ENCODE measurements at places on chromosomes 1 and 21.

- no peak for DNase-seq
These were observed 74.2 kb downstream of the PTPN14 start for GRCh38 chr1:214476986-214477870.

DNA sequence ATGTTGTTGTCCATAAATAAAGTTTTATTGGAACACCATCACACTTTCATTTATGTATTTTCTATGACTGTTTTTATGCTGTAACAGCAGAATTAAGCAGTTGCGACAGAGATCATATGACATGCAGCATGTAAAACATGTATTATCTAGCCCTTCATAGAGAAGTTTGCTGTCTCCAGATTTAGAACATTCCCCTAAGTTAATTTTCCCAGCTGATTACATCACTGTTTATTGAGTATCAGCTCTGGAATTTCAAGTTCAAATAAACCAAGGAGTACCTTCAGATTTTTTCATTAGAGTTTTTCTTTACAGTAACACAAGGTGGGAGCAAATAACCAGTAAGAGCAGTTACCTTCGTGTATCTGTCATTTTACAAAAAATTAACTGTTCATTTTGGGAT, 792.8 kb downstream of the USP25 start:
- DNase-seq, result no peak

DNA sequence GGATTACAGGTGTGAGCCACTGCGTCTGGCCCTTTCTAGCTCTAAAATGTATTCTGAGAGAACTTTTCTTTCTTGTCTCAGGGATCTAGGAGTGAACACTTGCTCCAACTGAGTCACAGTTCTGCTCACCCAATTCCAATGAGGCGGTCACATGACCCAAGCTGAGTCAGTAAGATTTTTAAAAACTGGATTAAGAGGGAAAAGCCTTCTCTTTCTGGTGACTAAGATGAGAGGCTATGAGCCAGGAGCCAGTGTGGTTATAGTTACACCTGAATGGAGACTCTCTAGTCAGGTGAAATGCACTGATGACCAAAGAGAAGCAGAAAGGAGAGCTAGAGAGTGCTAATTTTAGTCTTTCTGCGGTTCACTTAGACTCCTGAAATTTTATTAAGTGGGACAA, 9.5 kb upstream of the DEPDC1 start:
- no peak for DNase-seq

- no peak for DNase-seq
These were observed 56.2 kb downstream of the EVI5 start for GRCh38 chr1:92728697-92729096.

DNA sequence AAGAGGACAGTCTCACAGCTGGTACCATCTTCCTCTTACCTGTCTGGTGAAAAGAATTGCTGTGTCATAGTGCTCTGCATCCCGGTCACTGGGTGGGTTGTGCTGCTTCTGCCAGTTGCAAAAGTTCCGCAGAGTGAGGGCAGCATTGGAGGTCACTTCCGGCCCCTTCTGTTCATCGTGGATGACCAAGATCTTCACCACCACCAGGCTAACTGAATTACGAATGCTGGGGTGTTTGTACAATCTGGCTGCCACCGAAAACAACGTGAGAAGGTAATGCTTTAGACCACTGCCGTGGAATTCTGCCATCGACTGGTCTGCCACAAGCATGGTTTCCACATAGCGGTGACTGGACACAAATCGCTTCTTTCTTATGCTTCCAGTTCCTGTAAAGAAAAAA, 2.9 kb downstream of the ADAMTS1 start:
- no peak for DNase-seq

- DNase-seq, result no peak
These were observed 71.0 kb downstream of the HIVEP3 start for GRCh38 chr1:41847733-41848132.

- no peak for DNase-seq
These were observed 18.6 kb upstream of the NTNG1 start for GRCh38 chr1:107122225-107122624.

DNA sequence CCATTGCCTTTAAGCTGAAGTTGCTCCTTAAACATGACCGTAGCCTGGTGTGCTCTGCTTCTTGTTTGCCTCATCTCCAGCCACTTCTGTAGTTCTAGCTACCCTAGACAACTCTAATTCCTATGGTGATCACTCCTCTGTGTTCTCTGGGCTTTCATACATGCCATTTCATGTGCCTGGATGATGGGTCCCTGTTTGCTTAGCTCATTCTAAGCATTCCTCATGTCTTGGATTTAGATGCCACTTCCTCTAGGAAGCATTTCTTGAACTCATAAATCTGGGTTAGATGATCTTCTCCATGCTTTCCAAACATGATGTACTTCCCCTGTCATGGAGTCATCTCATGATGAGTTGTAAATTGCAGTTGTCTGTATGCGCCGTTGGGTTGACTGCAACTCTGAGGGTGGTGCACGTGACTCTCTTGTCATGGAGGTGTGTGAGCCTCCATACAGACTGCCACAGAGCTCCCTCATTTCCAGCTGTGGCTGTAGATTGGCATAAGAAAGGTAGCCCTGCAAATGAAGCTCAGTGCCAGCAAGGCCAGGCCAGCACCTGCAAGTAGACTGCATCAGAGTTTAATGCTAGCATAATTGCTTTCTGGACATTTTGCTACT, 77.2 kb downstream of the LAMC1 start:
- no peak for DNase-seq

DNA sequence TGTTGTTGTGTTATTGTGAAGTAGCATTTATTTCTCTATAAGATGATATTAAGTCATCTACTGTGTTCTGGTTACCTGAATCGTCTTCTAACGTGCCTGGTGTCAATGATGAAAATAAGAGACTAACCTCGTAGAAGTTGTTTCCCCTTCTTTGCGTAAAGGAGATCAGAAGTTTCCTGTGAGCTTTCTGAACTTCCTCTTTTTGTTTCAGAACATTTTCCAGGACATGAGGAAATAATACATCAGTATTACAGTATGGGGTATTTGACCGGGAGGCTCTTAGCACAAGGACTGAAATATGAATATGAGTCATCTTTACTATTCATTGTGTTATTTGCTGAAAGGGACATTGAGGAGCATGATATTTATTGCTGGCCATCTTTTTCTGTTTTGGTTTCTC, 1.3 kb downstream of the ST6GALNAC3 start:
- no peak for DNase-seq

- DNase-seq, result no peak
These were observed 120.8 kb upstream of the ADGRL2 start for GRCh38 chr1:81679942-81680341.

DNA sequence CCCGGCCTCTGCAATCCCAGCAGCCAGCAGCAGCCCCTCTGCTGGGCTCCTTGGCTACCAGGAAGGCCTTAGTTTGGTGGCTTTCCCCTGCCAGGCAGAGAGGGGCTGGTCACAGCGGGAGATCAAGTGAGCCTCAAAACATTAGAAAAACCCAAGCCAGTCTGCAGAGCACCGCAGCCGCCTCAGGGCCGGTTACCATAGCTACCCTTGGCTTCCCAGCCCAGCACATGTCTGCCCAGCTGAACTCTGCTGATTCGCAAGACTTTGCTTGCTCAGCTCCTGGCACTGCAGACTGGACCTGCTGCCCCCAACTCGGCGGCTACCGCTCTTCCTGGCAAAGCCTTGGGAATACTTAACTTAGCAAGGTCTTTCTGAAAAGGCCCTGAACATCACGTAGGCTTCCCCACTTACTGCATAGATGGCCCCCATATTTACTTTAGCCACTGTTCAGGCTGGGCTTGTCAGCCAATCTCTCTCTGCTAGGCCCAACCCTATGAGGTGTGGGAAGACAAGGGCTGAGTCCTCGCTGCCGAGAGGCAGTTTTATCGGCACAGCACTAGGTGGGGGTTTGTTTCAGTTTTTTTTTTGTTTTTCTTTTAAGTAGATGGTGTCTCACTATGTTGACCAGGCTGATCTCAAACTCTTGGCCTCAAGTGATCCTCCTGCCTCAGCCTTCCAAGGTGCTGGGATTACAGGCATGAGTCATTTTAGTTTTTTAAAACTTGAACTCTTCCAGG, 28.6 kb upstream of the PLEKHG5 start:
- DNase-seq, result peak; percentile 74

DNA sequence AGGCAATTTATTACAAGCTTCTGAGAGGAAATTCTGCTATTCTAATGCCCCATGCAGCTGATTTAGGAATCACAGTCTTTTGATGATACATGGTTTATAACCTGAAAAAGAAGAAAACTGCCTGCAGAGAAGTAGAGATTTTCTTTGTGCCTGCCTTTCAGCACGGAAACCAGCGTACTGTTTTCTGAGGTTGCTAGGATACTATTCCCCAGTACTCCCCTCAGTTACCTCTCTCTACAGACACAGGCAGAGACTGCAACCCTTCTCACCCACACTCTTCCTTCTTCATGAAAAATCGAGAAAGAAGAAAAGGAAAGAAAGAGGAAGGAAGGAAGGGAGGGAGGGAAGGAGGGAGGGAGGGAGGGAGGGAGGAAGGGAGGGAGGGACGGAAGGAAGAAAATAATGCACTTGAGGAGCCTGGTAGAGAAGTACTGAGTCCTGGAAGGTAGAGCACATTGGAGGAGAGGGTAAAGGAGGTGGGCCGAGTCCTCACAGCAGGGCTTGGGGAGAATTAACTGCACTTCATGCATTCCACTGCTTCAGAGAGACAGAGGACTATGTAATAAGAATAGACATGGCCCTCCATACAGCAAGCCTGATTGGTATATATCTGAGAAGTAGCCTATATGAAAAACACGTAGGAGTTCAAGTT, 21.9 kb downstream of the RGS2 start:
- no peak for DNase-seq

- no peak for DNase-seq
These were observed 505.8 kb downstream of the SMYD3 start for GRCh38 chr1:246001142-246001836.

- peak; percentile 65 for DNase-seq
These were observed 34.8 kb downstream of the CHAF1B start for GRCh38 chr21:36419996-36420395.

DNA sequence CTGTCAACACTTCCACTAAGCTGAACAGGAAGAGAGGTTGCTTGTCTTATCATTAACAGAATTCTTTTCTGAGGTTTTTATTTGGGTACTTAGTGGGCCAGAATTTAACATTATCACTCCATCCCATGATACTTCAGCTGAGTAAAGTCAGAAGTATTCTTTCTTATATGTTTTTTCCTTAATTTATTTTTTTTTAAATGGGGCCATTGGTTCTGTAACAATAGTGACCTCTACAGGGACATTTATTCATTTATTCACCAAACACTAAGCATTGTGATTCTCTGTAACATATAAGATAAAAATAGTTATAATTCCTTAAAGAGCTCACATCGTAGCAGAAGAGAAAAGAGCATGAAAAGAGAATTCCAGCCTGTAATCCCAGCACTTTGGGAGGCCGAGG, 9.8 kb downstream of the GREM2 start:
- DNase-seq, result no peak

- no peak for DNase-seq
These were observed 2.3 kb downstream of the FGR start for GRCh38 chr1:27632387-27633297.

DNA sequence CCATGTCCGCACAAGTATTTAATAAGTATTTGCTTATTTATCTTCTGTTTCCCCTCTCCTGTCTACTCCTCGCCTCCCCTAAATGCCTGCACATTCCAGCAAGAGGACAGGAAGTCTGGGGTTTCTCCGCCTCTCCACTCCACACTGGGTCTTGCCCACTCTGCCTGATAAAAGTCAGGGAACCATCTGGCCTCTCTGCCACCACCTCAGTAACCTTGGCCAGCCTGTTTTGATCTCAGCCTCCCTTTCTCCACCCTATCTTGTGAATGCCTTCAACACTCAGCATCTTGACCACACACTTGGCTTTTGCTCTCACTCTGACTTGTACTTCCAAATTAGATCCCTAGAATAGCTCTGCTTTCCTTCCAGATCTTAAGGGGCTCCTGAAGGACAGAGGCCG, 165.3 kb upstream of the UBE2U start:
- DNase-seq, result no peak
